ENCODE measurements at places on chromosomes 2 and 18.
A peak's percentile ranks its signal among the peaks of the same experiment; 100 is the strongest.

GRCh38 chr2:2847209-2847676 lies 516.2 kb upstream of the MYT1L start:
- DNase-seq, result no peak

- no peak for DNase-seq
These were observed 17.2 kb downstream of the LNPK start for GRCh38 chr2:175984846-175985245.

DNA sequence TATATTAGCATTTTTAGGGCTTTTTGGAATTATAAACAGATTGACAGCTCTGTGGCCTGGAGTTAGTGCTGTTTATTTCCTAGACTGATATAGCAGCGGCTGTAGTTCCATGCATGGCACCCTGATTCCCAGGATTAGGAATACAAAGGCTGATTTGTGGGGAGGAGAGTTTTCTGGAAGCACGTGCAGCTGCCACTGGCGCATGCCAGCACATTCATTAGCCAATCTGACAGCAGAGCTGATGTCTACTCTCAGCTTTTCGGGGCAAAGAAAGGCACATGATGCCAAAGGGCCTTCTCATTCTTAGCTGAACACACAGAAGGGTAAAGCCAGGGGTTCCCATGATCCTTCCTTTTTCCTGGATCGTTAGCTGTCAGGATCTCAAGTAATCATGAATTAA lies 45.7 kb upstream of the RAPH1 start:
- DNase-seq, result no peak

DNA sequence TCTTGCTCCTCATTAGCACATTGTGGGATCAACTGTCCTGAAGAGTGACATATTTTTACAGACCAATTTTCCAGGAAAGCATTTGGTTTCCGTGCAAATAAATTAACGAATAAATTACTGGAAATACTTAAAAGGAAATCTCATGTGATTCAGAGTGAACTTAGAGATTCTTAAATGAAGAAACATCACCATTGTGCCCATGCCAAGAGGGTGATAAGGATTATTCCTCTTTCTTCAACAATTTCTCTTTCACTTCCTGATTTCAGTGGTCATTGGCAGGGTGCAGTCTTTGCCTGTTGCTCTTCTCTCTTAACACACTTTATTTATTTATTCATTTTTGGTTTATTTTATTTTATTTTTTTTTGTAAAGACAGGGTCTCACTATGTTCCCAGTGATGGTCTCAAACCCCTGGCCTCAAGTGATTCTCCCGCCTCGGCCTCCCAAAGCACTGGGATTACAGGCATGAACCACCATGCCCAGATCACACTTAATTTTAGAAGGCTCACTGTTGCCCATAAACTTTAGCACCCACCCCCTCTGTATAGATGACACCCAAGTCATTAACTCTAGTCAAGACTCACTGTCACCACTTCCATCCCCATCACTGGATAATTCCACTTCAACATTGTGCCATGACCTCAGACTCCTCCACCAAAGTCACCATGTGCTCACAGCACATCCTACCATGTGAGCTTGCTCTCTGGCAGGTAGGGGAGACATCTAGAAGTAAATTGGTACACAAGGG lies 92.6 kb upstream of the CERS6 start:
- DNase-seq, result no peak

- no peak for DNase-seq
These were observed 128.7 kb downstream of the SATB2 start for GRCh38 chr2:199329031-199329430.

- DNase-seq, result no peak
These were observed 360.6 kb upstream of the TNP1 start for GRCh38 chr2:217220228-217221013.

- DNase-seq, result no peak
These were observed 6.7 kb upstream of the PNO1 start for GRCh38 chr2:68151037-68151436.

- DNase-seq, result no peak
These were observed 327.9 kb downstream of the AKAIN1 start for GRCh38 chr18:4869155-4869554.

DNA sequence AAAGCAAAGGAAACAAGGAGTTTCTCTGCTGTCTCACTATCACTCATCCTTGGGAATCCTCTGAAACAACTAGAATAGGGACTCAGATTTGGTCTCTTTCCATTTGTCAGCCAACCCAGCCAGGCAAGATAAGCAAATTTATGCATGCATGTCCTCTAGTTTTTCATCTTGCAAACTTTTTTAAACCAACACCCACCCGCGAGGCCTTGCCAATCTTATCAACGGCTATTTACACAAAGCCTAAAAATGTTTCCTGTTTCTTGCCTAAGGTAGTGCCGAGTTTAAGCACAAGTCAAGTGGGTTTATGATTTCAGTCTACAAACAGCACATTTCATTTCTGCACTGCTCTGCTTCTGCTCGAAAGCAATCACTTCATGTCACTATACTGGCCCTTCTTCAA lies 240.9 kb downstream of the STK39 start:
- DNase-seq, result no peak

DNA sequence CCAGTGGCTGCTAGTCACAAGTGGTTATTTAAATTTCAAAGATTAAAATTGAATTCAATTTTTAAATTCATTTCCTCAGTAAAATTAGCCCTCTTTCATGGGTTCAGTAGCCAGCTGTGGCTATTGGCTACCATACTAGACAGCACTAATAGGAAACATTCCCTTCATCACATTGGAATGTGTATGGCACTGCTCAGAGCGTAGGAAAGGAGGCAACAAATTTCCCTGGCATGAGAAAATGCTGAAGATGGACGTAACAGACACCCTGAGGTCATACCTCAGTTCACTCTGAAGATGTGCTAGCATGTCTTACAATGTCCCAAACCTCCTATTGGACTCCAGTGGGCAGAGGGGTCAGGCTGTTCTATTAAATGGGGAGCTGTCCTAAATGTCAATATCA lies 96.4 kb downstream of the C1QL2 start:
- no peak for DNase-seq

DNA sequence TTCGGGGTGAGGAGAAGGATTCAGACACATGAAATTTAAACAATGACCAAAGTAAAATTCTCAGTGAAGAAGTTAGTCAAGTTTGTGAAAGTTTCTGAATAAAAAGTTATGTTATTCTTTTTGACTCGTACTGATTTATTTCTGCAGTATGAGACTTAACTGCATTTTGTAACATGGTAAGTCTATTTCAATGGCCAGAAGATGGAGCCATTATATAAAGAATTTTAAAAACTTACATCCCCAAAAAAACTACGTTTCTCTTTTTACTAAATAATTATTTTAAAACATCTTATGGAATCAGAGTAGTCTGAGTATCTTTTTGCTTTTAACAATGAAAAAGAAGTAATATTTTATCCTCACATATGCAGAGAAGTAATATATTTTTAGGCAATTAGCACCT lies 51.4 kb upstream of the SCN1A start:
- no peak for DNase-seq

- DNase-seq, result peak; percentile 82
These were observed 209.4 kb upstream of the CXCR4 start for GRCh38 chr2:136327162-136327852.

DNA sequence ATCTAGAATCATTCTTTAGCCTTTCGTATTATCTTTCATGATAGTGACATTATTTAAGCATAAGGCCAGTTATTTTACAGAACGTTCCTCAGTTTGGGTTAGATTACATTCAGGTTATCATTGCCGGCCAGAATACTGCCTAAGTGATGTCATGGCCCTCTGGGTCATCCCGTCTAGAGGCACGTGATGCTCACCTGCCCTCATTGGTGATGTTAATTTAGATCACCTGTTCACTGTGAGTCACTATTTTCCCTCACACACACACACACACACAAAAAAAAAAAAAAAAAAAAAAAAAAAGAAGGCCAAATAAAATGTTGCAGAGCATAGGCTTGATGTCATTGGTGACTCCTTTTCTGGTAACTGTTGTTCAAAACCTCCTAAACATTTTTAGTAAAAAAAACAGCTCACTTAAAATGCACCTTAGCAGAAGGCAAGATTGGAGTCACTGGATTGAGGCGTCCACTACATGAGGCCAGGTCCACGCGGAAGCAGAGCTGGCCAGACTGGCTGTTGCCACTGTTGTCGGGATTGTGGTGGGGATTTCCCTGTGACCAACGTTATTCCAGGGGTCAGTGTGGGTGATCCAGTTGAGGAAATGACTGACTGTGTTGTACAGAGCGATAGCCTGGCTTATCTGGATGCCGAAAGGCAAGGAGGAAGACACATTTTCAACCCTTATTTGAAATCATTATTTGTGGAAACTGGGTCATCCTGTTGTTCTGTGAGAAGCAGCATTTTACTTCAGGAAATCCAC lies 52.1 kb upstream of the CNGA3 start:
- no peak for DNase-seq

GRCh38 chr2:35606394-35606793 lies 749.2 kb upstream of the CRIM1 start:
- no peak for DNase-seq

DNA sequence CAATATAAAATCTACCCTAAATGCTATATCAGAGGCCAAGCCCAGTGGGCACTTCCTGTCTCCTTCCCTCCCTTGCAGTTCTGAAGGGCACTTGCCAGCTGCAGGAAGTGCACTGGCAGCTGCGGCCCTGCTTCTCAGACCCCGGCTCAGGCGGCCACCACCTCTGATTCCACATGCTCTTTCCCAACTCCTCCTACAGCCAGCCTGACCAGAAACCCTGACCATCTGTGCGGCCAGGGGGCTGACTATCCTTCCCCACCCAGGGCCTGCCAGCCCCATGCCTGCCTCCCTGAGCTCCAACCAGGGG lies 88.6 kb downstream of the ZBTB7C start:
- no peak for DNase-seq

DNA sequence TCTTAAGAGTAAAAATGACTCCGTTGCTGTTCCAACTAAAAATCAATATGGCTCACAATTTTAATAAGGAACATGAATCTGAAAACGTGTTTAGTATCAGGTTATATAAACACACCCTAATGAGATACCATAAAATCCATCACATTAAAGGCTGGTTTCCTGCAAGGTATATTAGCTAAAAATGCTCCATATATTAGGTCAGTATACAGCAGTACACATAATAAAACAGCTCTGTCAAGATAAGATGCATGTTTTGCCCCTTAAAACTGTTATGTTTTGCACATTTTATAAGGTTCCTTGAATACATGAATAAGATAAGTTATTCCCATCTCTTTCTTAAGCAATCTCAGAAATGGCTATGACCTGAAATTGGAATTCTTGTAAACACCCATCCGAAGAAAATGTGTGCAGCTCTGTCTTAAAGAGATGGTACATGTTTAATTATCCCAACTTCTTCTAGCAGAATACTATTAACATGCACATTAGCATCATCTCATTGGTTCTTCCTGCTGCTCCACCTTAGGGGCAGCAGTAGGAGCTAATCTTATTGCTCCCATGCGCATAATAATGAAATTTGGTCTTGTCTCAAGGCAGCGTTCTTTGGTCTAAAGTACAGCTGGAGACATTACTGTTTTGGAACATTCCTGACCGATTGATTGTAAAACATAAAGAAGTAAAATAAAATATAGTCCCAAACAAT lies 836.1 kb upstream of the FANCL start:
- DNase-seq, result no peak

DNA sequence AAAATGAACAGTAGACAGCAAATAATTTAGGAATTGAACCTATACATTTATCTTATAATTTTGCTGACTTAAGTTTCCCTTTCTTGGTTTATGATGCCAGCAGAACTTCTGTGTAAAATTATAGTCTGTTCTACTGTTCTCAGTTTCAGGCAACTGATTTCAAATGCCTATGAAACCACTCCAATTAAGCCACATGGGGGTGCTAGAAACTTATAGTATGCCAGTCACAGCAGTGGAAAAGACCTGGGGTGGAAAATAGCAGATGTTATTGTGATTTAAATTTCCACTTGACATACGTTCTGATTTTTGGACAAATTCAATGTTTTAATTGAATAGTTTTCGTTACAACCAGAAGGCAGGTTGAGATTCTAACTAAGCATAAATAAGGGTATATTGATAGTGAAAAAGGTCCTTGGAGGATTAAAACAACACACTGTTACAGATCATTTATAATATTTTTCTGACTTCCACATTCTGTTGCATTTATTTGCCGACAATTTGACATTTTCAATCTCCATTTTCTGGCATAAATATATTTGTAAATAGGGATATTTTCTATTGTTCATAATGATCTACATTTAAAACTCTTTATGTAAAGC lies 61.4 kb downstream of the CPS1 start:
- DNase-seq, result no peak

DNA sequence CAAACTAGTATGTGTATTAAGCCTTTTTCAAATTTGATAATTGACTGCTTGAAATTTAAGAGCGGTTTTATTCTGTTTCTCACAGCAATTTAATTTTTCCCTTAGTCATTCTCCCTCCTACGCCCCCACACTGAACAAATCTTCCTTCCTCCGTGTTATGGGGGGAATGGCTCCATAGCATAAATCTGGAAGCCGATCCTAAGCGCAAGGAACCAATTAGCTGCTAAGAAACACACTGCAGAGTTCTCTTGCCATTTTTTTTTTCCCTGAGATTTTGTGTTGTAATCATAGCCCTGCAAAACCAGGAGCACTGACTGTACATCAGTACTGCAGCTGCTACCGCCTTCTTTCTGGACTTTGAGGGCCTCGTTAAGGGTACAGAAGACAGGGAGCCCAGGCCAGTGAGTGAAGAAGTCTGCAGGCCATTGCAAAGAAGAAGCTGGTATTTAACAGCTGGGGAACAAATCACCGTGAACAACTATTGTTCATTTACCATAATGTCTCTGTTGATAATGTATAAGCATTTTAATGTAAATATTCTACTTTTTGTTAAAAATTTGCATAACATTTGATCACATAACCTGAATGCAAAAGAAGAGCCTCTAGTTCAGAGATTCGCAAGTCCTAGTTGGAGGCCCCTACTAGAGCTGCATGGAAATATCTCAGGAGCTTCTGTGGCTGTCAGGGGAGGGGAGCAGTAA lies 264.0 kb downstream of the LRATD1 start:
- DNase-seq, result no peak

GRCh38 chr2:226031647-226032501 lies 632.4 kb downstream of the NYAP2 start:
- no peak for DNase-seq

DNA sequence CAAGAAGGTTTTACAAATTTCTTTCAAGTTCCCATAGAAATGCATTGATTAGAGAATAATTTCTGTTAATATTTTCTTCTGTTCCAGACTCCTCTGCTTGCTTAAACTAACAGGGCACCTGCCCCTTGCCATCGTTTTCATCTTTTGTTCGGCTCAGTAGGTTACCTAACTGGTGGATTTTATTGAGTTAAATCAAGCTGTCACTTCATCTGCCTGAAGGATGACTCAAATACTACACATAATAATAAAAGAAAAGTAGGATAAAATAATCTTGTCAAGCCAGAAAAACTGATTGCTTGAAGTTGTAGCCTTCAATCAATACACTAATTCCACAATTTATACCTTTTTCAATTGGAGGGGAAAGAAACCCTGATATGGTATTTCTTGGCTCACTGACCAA lies 234.0 kb downstream of the NR4A2 start:
- DNase-seq, result no peak

DNA sequence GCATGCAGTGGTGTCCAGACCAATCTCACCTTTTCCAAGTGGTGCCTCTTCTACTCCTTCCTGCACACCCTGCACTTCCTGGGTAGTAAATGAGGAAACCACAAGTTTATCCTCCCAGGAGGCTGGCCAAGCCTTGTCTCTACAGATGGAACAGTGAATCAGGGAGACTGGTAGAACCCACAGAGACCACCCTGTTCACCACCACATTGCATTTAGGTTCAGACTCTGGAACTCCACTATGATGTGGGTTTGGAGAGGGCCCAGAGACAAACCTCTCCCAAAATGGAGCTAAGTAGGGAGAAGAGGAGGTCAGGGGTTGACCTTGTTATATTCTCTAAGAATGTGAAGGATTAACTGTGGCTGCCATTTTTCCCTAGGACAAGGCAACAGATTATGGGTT lies 102.8 kb upstream of the FZD7 start:
- DNase-seq, result no peak
